ENCODE measurements at places on chromosomes 7 and 10.

DNA sequence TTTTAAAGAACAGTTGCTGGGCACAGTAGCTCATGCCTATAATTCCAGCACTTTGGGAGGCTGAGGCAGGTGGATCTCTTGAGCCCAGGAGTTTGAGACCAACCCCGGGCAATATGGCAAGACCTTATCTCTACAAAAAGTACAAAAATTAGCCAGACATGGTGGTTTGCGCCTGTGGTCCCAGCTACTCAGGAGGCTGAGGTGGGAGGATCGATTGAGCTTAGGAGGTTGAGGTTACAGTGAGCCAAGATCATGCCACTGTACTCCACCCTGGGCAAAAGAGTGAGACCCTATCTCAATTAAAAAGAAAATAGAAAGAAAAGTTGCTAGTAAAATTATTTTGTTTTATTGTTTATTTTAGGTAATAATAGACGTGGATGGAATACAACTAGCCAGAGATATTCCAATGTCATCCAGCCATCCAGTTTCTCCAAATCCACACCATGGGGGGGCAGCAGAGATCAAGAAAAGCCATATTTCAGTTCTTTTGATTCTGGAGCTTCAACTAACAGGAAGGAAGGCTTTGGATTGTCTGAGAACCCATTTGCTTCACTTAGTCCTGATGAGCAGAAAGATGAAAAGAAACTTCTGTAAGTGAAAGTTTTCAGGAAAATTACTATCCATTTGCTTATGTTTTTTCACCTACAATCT is 3.0 kb downstream of the NUP42 start:
- no peak for ATAC-seq

DNA sequence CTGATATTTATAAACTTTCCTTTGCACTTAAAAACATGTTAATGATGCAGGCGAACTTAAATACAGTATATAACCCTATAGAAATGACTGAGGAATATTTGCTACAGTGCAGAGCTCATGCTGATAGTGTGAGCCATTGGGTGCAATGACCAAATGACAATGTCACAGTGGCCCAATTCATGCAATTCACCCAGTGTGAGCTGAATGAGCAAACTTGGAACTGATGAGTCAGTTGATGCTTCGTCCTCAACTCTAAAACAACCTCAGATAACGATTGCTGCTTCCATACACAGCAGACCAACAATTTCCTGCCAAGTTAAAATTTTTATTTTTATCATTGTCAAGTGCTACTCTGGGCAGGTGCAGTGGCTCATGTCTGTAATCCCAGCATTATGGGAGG is 12.1 kb upstream of the ZC3HAV1L start:
- peak; percentile 90 for ATAC-seq

DNA sequence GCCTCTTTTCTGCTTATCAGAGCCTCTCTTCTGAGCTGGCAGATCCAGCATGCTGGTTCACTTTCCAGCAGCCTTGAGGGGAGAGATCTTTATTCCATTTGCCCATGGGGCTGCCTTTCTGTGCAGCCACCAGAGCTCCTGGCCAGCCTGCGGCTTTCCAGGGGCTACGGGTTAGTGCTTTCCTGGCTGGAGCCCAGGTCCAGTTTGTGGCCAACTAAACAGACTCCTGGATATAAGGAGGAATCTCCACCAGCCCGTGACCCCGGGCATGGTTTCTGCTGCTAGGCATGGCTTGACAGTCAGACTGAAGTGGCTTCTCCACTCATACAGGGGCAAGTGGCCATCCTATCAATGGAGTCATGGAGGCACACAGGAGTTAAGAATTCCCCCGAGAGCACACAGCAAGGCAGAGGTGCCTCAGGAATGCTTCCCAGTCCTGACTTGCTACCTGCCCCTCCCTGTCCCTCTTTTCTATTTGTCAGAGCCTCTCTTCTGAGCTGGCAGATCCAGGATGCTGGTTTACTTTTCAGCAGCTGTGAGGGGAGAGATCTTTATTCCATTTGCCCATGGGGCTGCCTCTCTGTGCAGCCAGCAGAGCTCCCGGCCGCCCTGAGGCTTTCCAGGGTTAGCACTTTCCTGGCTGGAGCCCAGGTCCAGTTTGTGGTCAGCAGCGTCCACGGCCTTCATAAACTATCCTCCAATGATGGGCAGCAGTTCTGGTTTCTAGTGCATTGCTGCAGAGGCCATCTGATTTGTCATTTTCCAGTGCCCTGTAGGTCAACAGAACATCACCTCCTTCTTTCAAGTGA is 35.9 kb downstream of the TSPAN15 start:
- no peak for ATAC-seq

GRCh38 chr10:123603130-123603529 is 63.0 kb upstream of the GPR26 start:
- no peak for ATAC-seq

- ATAC-seq, result peak; percentile 94
Observed at GRCh38 chr7:87574630-87575029, 26.1 kb downstream of the ABCB1 start.

- ATAC-seq, result no peak
Observed at GRCh38 chr10:5603091-5603847, 63.1 kb downstream of the ASB13 start.

DNA sequence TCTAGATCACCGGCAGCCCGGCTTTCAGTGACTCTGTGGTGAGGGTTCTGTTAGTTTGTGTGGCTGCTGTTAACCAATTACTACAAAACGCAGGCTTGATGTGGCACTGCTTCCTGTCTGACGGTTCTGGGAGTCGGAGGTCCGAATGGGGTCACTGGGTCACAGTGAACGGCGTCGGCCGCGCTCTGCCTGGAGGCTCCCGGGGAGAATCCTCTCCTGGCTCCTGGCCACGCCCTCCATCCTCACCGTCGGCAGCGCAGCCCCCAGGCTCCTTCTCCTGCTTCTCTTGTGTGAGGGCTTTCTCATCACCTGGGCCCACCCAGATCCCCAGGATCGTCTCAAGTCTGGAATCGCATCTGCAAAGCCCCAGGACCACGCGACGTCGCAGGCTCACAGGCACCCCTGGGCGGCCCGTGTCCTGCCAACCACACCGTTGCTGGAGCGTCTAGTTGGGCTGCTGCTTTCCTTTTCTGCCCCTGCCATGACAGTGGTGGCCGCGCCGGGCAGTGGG is 31.8 kb upstream of the NKX6-2 start:
- ATAC-seq, result no peak

GRCh38 chr10:33794460-33794859 is 460.0 kb upstream of the NRP1 start:
- no peak for ATAC-seq

DNA sequence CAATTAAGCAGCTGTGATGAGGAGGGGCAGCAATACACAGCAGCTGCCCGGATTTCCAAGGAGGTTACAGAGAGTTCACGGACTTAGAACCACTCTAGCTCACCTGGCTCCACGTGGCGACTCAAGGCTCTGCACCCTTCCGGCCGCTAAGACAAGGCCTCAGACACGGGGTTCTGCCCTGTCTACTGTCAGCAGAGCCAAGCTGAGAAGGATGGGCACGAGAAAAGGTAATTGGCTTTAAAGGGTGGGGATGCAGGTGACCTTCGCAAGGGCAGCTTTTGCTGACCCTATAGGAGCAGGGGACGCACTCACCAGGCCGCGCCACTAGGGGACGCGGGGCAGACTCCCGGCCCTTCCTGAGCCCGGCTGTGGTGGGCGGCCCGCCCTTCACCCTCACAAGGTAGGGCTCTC is 152.4 kb downstream of the KIF20B start:
- ATAC-seq, result no peak

DNA sequence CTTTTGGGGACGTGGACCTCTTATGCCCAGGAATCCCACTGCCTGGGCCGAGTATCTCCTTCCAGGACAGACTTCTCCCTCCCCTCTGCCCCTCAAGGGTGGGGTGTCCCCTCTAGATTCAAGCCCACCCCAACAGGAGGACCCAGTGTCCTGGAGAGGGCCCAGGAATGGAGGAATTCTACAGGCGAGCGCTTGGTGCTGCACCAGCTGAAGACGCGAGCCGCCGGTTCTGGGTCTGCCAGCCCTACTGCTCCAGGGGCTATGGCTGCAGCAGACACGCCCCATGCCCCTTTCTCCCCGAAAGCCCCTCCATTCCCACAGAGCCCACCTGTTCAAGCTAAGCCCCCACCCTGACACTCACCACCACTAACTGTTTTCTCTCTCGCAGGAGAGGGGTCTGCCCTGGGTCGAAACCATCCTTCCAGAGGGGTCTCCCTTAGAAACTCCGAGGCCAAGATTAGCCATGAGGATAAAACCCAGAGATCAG is 8.6 kb downstream of the CRYGN start:
- no peak for ATAC-seq

DNA sequence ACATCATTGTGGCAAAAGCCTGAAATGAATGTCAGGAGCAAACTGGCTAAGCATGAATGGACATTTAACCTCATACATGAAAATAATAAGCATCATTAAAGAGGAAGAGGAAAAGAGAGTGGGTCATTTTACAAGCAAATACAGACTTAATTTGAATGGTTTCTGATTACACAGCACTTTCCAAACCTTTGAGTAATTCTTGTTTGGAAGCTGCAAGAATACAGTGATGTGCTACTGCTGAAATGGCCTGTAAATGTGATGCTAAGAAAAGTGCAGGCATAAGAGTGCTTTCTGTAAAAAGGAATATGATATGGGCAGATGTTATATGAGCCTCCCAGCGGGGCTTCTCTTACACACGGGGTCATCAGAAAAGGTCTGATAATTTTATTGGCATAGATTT is 30.2 kb downstream of the TAS2R16 start:
- ATAC-seq, result no peak

DNA sequence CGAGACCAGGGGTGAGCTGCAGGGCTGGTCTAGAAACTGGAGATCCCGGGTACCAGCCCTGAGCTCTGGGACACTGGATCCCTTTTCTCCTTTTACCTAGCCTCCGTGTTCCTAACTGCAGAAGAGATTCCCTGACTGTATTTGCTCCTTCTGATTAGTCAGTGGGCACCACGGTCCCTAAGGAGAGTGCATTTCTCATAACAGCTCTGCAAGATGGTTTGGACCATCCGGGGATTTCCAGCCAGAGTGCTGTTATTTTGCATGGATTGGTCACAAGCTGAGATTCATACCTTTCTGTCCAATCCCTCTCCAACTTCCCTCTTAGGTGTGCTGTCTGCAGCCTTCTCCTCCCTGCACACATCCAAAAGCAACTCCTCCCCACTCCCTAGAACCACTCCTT is 122.6 kb downstream of the MYL10 start:
- no peak for ATAC-seq

- ATAC-seq, result no peak
Observed at GRCh38 chr10:112914288-112914952, 35.6 kb upstream of the TCF7L2 start.

DNA sequence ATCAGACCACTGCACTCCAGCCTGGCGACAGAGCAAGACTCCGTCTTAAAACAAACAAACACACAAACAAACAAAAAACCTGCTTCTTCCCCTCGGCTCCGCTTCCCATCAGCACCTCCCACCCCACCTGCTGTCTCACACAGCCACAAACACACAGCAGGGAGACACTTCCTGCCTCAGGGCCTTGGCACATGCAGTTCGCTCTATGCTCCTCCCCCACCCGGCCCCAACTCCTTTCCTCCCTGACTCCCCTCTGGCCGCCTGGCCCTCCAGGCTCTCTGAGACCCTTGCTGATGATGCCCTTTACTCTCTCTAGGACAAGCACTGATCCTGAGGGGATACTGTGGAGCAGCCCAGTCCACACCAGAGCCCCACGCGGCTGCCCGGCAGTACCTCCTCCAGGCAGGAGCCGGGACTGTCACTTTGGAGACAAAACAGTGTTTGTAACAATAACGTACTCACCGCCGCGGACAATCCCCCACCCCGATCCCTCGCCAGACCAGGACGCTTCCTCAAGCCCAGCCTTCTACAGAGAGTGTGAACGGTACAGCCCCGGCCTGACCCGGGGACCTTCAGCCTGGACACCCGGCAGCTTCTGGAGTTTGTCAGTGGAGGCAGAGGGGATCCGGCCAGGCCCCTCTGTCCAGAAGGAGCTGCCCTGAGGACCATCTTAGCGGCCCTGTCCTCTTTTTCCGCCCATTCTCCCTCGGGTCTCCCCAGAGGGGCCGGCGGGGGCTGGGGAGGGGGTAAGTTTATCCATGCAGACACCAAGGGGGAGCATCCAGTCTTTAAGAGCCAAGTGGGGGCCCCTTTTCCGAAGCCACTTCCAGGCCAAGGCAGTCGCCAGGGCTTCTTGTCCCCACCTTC is 50.0 kb upstream of the GTF2IRD1 start:
- no peak for ATAC-seq

DNA sequence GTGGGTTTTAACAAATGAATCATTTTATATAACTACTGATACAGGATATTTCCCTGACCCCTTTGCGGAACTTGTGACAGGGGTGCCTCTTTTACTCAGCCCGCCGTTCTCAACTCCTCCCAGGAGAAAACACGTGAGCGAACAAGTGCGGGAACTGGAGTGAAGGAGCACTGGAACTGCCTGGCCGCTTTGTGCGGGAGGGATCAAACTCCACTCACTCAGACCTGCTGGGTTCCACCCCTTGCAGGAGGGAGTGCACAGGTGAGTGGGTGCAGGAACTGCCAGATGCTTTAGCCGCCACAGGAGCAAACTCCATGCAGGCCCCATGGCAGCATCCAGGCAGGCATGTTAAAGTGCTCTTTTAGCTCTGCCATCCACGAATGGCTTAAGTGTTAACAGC is 513.4 kb upstream of the GRM3 start:
- no peak for ATAC-seq

GRCh38 chr7:46352004-46352954 is 431.2 kb upstream of the IGFBP3 start:
- ATAC-seq, result no peak

DNA sequence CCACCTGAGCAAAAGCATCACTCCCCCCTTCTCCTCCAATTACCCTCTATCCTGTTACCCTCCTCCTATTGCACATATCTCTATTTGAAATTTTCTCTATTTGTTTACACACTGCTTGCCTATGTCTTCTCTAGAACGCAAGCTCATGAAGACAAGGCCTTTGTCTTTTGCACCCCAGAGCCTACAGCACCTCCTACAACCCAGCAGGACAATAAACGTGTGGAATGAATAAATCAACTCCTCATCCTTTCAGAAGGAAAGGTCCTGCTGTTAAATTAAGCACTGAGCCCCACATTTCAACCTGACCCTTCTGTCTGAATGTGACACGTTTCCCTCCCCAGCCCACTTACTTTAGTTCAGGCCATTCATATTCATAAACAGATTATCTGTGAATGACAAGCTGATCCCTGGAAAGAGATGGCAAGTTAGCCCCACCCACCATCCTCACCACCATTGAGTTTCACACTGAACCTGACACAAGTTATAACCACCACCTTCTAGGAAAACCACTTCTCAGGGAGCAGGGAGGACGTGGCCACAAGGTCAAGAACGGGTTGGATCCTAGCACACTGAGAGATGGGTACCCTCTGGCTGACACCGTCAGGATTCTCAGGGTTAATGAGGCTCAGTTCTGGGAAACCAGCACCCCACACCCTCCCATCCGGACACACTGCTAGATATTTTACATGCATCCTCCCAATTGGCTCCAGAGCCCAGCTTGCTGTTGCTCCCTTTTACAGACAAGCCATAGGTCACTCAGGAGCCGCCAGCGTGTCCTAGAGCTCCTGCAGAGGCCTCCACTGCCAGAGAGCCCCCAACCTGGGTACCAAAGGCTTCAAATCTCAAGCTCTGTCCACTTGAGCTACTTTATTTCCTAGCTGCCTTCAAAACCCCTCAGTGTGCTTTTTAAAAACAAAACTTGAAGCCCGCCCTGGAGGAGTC is 934 bp downstream of the PRTFDC1 start:
- peak; percentile 32 for ATAC-seq
